ENCODE measurements at places on chromosomes 3 and 15. TPM values are rescaled to one million over a fixed set of nuclear protein-coding genes. Genes with fewer than 3 reads are reported as not detected.

- no peak for DNase-seq
These were observed 11.3 kb upstream of the TM4SF1 start for GRCh38 chr3:149388531-149389417.

- no peak for DNase-seq
These were observed 107.3 kb upstream of the TMC3 start for GRCh38 chr15:81481346-81481745.

SLCO2A1 gene
- not detected for polyA plus RNA-seq

DNA sequence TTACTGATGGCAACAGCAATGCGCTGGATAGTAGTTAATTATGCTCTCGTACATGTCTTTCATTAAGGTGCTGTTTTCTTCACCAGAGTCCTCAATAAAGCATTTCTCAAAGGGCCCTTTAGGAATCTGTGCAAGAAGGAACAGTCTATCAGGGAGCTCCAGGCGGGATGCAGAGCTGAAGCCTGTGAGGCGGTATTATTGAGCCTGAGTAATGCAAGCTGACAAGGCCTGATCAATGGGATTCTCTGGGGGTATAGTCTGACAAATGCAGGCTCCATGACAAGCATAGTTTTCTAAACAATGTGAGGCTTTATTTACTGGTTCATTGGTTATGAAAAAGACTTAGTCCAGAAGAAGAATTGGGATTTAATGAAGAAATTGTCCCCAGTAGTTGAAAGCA, 530.9 kb upstream of the CBLB start:
- no peak for DNase-seq

GRCh38 chr3:149648525-149648924, 9.3 kb downstream of the WWTR1 start:
- DNase-seq, result no peak

DNA sequence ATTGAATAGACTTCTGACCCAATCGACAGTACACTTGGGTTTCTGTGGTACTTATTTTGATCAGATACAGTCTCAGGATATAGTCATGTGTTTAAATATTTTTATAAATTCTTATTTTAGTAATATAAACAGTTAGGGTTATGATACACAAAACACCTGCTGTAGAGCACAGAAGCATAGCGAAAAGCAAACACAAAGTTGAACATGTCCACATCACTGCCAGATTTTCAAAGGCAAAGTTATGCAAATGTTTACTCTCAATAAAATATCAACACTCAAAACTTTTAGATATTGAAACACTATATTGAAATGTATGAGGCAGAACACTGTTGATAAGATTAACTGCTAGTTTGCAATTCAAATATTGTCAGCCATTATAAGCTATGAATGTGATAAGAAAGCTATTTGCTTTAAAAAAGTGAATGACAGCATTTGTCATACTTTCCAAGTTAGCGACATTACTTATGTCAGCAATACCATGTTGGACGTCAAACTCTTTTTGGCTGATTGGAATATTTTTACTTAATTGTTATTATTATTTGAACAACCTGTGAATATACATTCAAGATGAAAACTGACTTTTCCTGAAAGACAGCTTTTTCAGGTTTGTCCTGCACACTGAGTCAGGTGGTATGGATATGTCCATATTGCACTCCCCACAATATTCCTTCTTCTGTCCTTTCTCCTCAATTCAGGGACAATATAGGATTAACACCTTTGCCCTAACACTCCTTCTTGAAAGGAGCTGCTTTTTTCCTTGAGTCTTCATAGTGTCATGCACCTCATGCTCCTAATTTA, 367.1 kb downstream of the EPHA3 start:
- no peak for DNase-seq

DNA sequence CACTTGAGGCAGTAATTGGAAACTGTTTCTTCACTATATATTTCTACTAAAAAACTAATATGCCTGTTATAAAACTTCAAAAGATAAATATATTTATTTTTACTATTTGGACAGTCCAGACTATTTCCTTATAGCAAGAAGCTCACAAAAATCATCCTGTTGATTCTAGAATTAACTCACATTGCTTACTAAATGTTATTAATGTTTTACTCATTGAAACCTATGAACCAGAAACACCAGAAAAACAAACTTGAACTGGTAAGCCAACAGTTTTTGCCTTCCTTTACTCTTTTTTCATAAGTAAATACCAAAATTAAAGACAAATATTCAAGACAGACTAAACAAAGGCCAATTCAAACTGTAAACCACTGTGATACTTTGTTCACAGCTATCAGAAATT, 26.4 kb downstream of the TOMM70 start:
- DNase-seq, result no peak

DNA sequence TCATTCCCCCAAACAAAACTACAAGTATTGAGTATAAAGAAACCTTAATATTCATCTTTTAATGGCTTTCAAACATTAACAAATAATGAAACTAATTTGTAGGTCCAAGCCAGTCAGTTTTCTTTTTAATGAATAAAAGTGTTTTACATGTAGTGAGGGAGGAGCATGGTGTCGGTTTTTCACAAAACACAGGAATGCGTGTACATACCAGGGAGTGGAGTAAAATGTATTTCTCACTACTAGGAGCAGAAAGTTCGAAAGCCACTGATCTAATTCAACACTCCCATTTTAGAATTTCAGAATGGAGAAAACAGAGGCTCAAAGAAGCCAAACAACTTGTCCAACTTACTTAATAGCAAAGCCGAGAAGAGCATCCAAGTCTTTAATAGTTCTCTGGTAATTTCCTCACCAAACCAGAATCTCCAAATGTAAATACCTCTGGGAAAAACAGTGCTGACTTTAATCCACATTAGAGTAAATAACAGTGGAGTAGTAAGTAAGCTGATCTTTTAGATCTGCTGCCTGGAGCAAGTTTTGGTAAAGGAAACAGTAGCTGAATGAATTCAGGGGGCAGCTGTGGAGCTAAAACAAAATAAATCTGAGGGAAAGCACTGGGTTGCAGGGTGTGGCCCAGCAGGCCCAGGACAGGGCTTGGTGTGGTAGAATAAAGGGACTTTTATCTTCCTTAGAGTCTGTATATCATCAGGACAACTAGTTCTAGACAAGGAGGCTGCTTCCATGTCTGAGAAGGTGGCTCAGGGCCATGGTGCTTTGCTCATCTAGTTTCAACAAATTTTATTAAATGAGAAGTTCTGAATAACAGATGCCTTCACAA, 7.9 kb downstream of the ANP32A start:
- no peak for DNase-seq

DNA sequence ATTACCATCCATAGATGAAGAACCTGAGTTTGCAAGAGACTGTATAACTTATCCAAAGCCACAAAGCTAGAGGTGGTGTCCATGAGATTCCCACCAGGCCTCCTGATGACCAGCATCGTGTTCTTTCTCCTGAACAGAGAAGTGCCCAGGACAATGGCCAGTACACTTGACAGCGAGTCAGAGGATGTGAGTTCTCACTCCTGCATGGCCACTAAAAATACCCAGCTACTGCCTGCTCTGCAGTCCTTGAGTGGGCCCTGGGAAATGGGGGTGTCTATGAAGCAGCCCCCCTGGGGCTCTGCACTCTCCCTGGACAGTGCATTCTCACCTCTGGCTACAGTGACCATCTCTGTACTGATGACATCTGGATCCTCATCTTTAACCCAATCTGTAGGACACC, 201.2 kb downstream of the RPLP1 start:
- no peak for DNase-seq

- DNase-seq, result peak; percentile 5
These were observed 9.9 kb downstream of the KY start for GRCh38 chr3:134640872-134641470.

DNA sequence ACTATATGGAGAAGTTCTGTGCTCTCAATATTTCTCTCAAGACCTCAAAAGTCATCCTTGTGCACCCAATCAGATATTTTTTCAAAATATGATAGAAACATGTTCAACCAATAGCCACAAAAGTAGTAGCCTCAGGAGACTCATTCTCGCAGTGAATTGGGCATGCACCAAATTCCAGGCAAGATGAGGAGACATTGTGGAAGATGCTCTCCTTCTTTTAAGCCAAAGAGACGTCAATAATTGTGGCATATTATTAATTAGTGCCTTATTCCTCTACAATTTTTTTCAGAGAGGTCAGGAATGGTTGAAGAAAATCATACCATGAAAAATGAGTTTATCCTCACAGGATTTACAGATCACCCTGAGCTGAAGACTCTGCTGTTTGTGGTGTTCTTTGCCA, at the start of gene OR5K2:
TSS of gene OR5K2 (plus strand) at position 301 of the 400 bp plus-strand sequence. CDS start at position 301, 0 bp downstream.
- no peak for DNase-seq

FETUB gene
- polyA plus RNA-seq, result not detected

GRCh38 chr15:93126599-93126998, 37.6 kb upstream of the RGMA start:
- DNase-seq, result no peak

- no peak for DNase-seq
These were observed 277.2 kb downstream of the CHST2 start for GRCh38 chr3:143396790-143397189.

SNRPA1 gene
- 65.0 TPM for polyA plus RNA-seq

RAD18 gene
- polyA plus RNA-seq, result 13.5 TPM

HACL1 gene
- 29.9 TPM for polyA plus RNA-seq

GRCh38 chr3:134057654-134058110, 28.0 kb upstream of the SLCO2A1 start:
- DNase-seq, result no peak

GRCh38 chr3:64685800-64686445, 1.9 kb downstream of the ADAMTS9 start:
- no peak for DNase-seq

CDHR4 gene
- polyA plus RNA-seq, result not detected

FBXL22 gene
- not detected for polyA plus RNA-seq
